Hepatocyte (in vitro differentiated cells): ENCODE measurements at places on chromosomes 7 and 10. TPM values are rescaled to one million over a fixed set of nuclear protein-coding genes. Genes with fewer than 3 reads are reported as not detected.
A peak's percentile ranks its signal among the peaks of the same experiment; 100 is the strongest.

DNA sequence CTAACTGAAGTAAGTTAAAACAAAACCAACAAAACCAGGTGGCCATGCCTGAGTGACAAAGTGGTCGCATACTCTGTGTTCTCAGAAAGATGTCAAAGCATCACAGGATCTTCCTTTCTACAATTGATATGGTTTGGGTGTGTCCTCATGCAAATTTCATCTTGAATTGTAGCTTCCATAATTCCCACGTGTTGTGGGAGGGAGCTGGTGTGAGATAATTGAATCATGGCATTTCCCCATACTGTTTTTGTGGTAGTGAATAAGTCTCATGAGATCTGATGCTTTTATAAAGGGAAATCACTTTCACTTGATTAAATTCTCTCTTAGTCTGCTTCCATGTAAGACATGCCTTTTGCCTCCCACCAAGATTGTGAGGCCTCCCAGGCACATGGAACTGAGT is 465.7 kb downstream of the PCDH15 start:
- no peaks in the 10 kb centered on the region for H3K27me3 ChIP-seq
- no peak overlapping the region for H3K4me3 ChIP-seq
- no peaks in the 10 kb centered on the region for H3K4me1 ChIP-seq
- DNase-seq = no peak

GRCh38 chr10:108989976-108990375 is 933.3 kb downstream of the XPNPEP1 start:
- no peak overlapping the region for H3K4me3 ChIP-seq
- H3K27me3 ChIP-seq = no peaks in the 10 kb centered on the region
- H3K27ac ChIP-seq = no peak overlapping the region
- no peak for DNase-seq
- no peaks in the 10 kb centered on the region for H3K36me3 ChIP-seq
- no peaks in the 10 kb centered on the region for H3K4me1 ChIP-seq

DNA sequence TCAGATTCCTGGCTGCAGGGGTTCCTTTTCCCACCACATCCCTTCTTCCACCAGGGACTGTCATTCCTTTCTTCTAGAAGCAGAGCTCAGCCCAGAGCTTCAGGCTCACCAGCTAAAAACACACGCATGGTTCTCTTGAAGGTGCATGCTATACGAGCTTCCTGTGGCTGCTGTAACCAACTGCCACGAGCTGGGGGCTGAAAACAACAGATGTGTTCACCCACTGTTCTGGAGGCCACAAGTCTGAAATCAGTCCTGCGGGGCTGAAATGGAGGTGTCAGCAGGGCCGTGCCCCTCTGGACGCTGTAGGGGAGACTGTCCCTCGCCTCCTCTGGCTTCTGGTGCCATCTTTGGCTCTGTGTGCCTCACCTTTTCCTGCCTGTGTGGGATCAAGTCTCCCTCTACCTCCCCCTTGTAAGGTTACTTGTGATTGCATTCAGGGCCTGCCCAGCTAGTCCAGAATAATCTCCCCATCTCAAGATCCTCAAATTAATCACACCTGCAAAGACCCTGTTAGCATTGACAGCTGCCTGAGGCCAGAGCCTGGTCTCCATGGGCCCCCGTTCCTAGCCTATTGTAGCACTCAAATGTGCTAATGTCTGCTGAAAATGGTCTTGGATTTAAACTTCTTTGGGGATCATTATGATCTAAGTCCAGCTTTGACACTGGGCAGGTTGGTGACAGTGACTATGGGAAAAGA is 13.7 kb downstream of the RAB19 start:
- DNase-seq = no peak
- H3K4me1 ChIP-seq = peaks cover 7% of the 10 kb centered on the region
- no peaks in the 10 kb centered on the region for H3K27me3 ChIP-seq
- H3K27ac ChIP-seq = no peak overlapping the region
- no peak overlapping the region for H3K4me3 ChIP-seq
- no peaks in the 10 kb centered on the region for H3K36me3 ChIP-seq

Gene AS3MT
- polyA plus RNA-seq = 2.2 and 3.8 TPM in 2 replicates

GRCh38 chr7:90225181-90225580 is 13.6 kb downstream of the STEAP2 start:
- DNase-seq = no peak
- no peaks in the 10 kb centered on the region for H3K36me3 ChIP-seq
- H3K4me1 ChIP-seq = peaks cover 3% of the 10 kb centered on the region
- H3K27me3 ChIP-seq = no peaks in the 10 kb centered on the region
- no peak overlapping the region for H3K4me3 ChIP-seq
- H3K27ac ChIP-seq = no peak overlapping the region

Gene TUBAL3
- polyA plus RNA-seq = 0.58 TPM in 1 of 2 replicates, not detected in the other

GRCh38 chr7:139699640-139700504 is 77.9 kb downstream of the HIPK2 start:
- DNase-seq = no peak
- H3K27me3 ChIP-seq = no peaks in the 10 kb centered on the region
- H3K4me1 ChIP-seq = peaks cover 3% of the 10 kb centered on the region
- H3K4me3 ChIP-seq = no peak overlapping the region

- no peak overlapping the region for H3K4me3 ChIP-seq
- no peaks in the 10 kb centered on the region for H3K27me3 ChIP-seq
- no peaks in the 10 kb centered on the region for H3K36me3 ChIP-seq
Observed at GRCh38 chr10:32205670-32206069, 141.3 kb downstream of the EPC1 start.

Gene ABCB1
- 6.5 and 7.9 TPM in 2 replicates for polyA plus RNA-seq

Gene IL2RA
- polyA plus RNA-seq = not detected in 2 replicates

DNA sequence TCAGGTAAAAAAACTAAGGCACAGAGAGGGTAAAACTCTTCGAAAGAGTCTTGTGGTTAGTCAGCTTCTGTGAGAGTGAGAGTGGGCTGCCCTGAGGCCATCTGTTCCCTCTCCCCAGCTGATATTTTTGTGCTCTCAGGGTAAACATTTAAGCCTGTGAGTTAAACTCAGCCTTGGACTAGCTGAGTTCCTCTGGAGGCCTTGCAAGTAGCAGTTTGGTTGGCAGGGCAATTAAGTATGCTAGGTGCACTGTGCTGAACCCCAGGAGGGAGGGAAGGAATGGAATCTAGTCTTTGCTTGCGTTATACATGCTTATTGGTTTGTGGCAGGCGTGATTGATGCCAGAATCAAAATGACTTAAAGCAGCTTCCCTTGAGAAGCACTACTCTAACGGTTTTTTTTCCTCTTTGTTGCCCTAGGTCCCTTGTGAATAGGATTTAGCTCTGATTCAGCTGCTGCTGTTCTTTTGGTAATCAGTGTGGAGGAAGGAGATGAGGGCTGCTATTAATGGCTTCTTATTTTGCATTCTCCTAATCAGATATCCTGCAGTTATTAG is 140.2 kb downstream of the AUTS2 start:
- H3K27me3 ChIP-seq = no peaks in the 10 kb centered on the region
- H3K4me1 ChIP-seq = peaks cover 20% of the 10 kb centered on the region
- no peaks in the 10 kb centered on the region for H3K36me3 ChIP-seq
- DNase-seq = peak; percentile 8
- no peak overlapping the region for H3K4me3 ChIP-seq

DNA sequence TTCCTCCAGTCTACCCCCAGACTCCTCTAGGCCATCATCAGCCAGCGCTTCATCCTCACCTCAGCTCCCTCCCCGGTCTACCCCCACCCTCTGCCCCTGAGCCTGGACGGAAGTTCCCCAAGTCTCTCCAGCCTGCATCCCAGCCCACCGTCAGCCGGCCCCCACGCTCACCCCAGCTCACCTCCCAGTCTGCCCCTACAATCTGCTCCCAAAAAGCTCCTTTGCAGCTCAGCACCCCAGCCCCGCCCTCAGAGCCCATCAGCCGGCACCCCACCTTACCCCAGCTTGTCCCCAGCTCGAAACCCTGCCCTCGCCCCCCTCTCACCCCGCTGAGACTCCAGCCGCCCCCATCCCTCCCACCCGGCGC is 322 bp upstream of the RAMP3 start:
- H3K27ac ChIP-seq = no peak overlapping the region
- DNase-seq = no peak
- no peaks in the 10 kb centered on the region for H3K4me1 ChIP-seq

DNA sequence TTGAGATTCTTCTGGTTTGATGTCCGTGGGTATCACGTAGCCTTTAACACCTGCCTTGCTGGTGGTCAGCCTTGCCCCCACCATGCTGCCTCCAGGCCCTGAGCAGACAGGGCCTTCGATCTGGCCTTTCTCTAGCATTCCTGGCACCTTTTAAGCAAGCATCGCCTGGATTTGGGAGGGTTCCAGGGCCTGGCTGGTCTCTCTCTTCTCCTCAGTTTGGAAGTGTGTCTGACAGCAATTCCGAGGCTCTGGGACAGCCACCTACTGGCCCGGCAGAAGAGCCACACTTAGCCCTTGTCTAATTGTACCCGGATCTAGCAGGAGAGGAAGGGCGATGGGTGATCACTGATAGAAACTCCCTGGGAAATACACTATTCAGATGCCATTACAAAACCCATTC is 441.3 kb upstream of the MKI67 start:
- no peak overlapping the region for H3K27ac ChIP-seq
- H3K36me3 ChIP-seq = no peaks in the 10 kb centered on the region
- H3K4me3 ChIP-seq = no peak overlapping the region
- no peaks in the 10 kb centered on the region for H3K4me1 ChIP-seq
- H3K27me3 ChIP-seq = no peaks in the 10 kb centered on the region

GRCh38 chr7:127233630-127234029 is 19.1 kb downstream of the GRM8 start:
- H3K36me3 ChIP-seq = no peaks in the 10 kb centered on the region
- H3K4me3 ChIP-seq = no peak overlapping the region
- H3K4me1 ChIP-seq = no peaks in the 10 kb centered on the region
- no peak overlapping the region for H3K27ac ChIP-seq
- H3K27me3 ChIP-seq = peaks cover 3% of the 10 kb centered on the region
- DNase-seq = no peak

Gene MSS51
- 0.48 and 0.74 TPM in 2 replicates for polyA plus RNA-seq

DNA sequence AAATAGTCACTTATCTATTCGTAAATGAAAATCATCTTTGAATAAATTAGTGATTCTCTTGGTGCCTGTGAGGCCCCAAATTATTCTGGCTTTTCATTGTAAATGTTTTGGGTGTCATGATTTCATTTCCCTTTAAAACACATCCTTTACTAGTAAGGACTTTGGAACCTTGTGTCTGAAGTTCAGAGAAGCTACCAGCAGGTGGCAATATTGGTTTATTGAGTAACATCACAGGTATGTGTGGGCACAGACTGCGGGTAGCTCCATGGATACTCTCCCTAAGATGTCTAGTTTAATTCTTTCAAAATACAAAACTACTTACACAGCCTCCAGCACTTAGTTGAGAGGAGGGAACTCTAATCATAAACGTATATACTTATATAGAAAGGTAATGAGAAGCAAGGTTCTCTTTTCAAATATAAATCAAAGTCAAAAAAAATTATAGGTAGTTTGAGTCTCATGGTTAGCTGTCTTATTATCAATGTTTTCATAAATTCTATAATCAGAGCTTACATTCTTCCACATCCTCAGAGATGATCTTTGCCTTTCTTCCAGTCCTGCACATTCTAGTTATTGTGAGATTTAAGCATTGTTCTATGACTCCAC is 449.6 kb downstream of the GRM8 start:
- H3K4me3 ChIP-seq = no peak overlapping the region
- no peaks in the 10 kb centered on the region for H3K27me3 ChIP-seq
- no peaks in the 10 kb centered on the region for H3K36me3 ChIP-seq
- H3K4me1 ChIP-seq = peaks cover 11% of the 10 kb centered on the region
- H3K27ac ChIP-seq = no peak overlapping the region

DNA sequence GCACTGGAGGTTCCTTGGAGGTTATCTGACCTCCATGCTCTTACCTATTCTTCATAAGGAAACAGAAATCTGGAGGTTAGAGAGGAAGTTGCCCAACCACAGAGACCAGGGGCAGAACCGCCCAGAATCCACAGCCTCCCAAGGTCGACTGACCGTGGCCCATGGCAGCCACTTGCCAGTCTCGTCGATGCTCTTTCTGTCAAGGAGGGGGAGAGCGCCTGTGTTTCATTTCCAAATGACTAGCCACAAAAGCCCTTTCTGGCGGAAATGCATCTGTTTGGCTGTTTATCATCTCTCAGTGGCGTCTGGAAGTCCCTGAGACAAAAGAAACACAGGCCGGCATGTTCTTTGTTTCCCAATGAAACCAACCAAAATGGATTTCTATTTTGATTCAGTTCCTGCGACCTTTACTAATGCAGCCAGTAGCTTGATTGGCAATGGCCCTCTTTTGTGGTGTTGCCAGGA is 2.9 kb downstream of the RAMP3 start:
- no peaks in the 10 kb centered on the region for H3K4me1 ChIP-seq
- no peaks in the 10 kb centered on the region for H3K36me3 ChIP-seq
- no peak overlapping the region for H3K27ac ChIP-seq
- peaks cover 37% of the 10 kb centered on the region for H3K27me3 ChIP-seq
- H3K4me3 ChIP-seq = no peak overlapping the region

DNA sequence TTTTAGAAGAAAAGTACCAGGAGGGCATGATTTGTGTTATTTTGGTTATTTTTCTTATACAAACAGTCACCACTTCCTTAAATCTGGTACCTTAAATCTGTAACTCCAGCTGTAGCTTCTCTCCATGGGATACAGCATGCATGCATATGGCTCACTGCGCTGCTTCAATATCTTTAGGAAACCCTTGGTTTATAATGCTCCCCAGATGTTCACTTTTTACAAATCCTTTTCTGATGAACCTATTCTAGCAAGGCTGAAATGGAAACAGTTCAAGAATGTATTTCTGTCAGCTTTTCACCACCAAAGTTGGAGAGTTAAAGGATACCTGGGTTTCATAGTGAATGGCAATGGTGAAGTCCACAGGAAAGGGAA is 50.9 kb downstream of the LAMB4 start:
- peak overlapping the region; percentile 48 for H3K27ac ChIP-seq
- H3K4me1 ChIP-seq = peaks cover 22% of the 10 kb centered on the region
- DNase-seq = no peak
- no peaks in the 10 kb centered on the region for H3K36me3 ChIP-seq

- no peak for DNase-seq
- H3K36me3 ChIP-seq = no peaks in the 10 kb centered on the region
- no peak overlapping the region for H3K4me3 ChIP-seq
- no peak overlapping the region for H3K27ac ChIP-seq
- no peaks in the 10 kb centered on the region for H3K27me3 ChIP-seq
Observed at GRCh38 chr10:122847782-122848604, 2.3 kb upstream of the CUZD1 start.

- DNase-seq = no peak
- no peaks in the 10 kb centered on the region for H3K27me3 ChIP-seq
- H3K4me3 ChIP-seq = no peak overlapping the region
- no peak overlapping the region for H3K27ac ChIP-seq
Observed at GRCh38 chr10:132584081-132584480, 46.5 kb downstream of the INPP5A start.

Gene APBB1IP
- 1.8 and 2.0 TPM in 2 replicates for polyA plus RNA-seq

GRCh38 chr10:60176925-60177324 is 212.8 kb downstream of the ANK3 start:
- H3K36me3 ChIP-seq = no peaks in the 10 kb centered on the region
- H3K27ac ChIP-seq = no peak overlapping the region
- DNase-seq = no peak
- H3K4me1 ChIP-seq = peaks cover 5% of the 10 kb centered on the region
- no peak overlapping the region for H3K4me3 ChIP-seq

Gene AEBP1
- 108 and 129 TPM in 2 replicates for polyA plus RNA-seq

GRCh38 chr10:14062528-14063260 is 268.0 kb downstream of the FRMD4A start:
- H3K36me3 ChIP-seq = no peaks in the 10 kb centered on the region
- H3K4me3 ChIP-seq = no peak overlapping the region
- H3K27me3 ChIP-seq = no peaks in the 10 kb centered on the region

- H3K4me3 ChIP-seq = no peak overlapping the region
- no peak for DNase-seq
- H3K36me3 ChIP-seq = no peaks in the 10 kb centered on the region
- H3K4me1 ChIP-seq = no peaks in the 10 kb centered on the region
Observed at GRCh38 chr7:17056491-17057142, 174.8 kb upstream of the AGR3 start.

Gene DHTKD1
- polyA plus RNA-seq = 11.7 and 23.8 TPM in 2 replicates
